ENCODE measurements at places on chromosomes 13 and 19.

DNA sequence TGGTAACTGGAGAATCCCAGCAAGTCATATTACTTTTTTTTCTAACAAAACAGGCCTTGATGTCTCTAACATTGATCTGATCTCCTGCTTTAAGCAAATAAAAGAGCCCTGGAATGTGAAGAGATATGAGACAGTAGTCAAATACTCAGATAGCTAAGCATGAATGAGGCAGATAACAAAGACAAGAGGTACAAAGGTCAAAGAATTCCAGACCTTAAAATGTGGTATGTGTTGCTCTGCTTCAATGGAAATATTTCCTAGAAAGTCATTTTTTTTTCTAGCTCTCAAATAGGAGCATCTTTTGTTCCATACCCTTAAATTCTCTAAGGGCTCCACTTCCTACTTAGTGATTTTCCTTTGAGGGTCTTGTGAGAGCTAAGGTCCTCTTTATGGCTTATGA, 54.6 kb downstream of the ZNF254 start:
- no peak for DNase-seq

DNA sequence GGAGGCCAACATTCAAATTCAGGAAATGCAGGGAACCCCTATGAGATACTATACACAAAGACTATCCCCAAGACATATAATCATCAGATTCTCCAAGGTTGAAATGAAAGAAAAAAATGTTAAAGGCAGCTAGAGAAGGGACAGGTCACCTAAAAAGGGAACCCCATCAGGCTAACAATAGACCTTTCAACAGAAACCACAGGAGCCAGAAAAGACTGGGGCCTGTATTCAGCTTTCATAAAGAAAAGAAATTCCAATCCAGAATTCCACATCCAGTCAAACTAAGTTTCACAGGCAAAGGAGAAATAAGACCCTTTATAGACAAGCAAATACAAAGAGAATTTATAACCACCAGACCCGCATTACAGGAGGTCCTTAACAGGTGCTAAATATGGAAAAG, 1703.6 kb upstream of the PRR20A start:
- DNase-seq, result no peak

- no peak for DNase-seq
These were observed 43.7 kb upstream of the ENOX1 start for GRCh38 chr13:43830497-43830881.

DNA sequence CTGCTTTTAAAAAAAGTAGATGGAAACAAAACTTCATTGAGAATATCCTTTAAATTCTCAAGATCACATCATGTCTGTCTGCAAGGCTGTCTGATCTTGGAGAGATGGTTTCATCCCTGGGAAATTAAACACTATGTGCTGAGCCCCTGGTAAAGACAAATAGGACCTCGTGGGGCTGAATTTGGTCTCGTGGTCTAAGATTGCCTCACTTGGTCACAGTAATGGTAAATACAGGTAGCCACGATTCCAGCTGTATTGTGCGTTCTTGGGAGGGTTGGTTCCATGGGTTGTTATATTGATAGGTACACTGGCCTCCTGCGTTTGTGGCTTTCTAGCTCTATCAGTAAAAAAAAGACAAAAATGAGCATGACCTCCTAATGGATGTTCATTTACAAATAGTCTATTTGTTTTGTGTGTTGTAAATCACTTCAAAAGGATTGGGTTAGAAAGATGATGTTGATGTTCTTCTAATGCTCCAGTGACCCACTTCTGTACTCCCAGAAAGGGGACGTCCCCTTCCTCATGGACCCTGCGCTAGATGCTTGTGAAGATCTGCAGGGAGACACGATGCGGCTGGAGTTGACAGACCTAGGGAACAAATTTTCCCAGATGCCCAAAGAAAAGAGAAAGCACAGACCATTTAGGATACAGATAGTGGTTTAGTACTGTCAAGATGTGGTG, 1.8 kb downstream of the CEBPG start:
- no peak for DNase-seq

- no peak for DNase-seq
These were observed 616 bp downstream of the CDX2 start for GRCh38 chr13:27968316-27969081.

GRCh38 chr19:19410553-19411550, 5.4 kb downstream of the GATAD2A start:
- DNase-seq, result no peak

DNA sequence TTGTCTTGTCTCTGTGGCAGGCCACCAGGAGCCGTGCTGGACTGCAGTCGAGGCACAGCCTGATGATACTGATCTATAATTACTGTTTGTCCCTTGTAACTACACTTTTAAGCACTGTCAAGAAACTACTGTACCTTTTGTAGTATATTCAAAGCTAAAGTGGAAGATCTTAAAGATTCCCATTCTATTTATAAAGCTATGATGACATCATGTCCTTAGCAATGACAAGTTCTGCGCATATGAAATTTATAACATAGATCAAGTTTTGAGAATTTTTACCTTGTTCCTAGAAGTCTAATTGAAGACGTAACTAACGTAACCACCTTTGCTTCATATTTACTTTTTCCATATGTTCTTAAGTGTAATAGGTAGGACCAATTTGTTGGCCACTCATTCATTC, 56.8 kb upstream of the LATS2 start:
- DNase-seq, result no peak
